H9 (cell line): ENCODE measurements at places on chromosomes 2 and 18. TPM values are rescaled to one million over a fixed set of nuclear protein-coding genes. Genes with fewer than 3 reads are reported as not detected.

The PLGLB2 gene
- total RNA-seq: 0.68 and 1.4 TPM in 2 replicates

The TUBA3E gene
- 0.13 and 0.26 TPM in 2 replicates for total RNA-seq

The TTC39C gene
- 16.4 and 18.0 TPM in 2 replicates for total RNA-seq

The CCDC121 gene
- total RNA-seq: 1.2 and 1.6 TPM in 2 replicates

The ZNF521 gene
- 1.5 and 3.3 TPM in 2 replicates for total RNA-seq

The HOXD12 gene
- total RNA-seq: not detected in 2 replicates

The DPYSL5 gene
- total RNA-seq: 6.4 and 6.9 TPM in 2 replicates

The TOGARAM2 gene
- 0.18 and 0.83 TPM in 2 replicates for total RNA-seq

The ALPP gene
- 0.15 and 0.20 TPM in 2 replicates for total RNA-seq

The HAAO gene
- total RNA-seq: 5.3 and 6.6 TPM in 2 replicates

The PAIP2B gene
- total RNA-seq: 16.8 and 17.7 TPM in 2 replicates

The CDH2 gene
- 35.4 and 36.2 TPM in 2 replicates for total RNA-seq

The PROM2 gene
- total RNA-seq: 3.1 and 4.0 TPM in 2 replicates

The SERPINB8 gene
- total RNA-seq: 2.1 and 2.9 TPM in 2 replicates

The MEP1B gene
- total RNA-seq: not detected in 2 replicates

The HOXD13 gene
- total RNA-seq: not detected in 2 replicates

The CHN1 gene
- total RNA-seq: 33.9 and 37.0 TPM in 2 replicates

The BCL11A gene
- 91.4 and 92.7 TPM in 2 replicates for total RNA-seq

The RGPD5 gene
- 48.3 and 50.0 TPM in 2 replicates for total RNA-seq

The FAM237A gene
- total RNA-seq: not detected in 2 replicates

The ATP6V1B1 gene
- not detected in 2 replicates for total RNA-seq

The PRKAG3 gene
- not detected in 2 replicates for total RNA-seq
